Muscle of leg (tissue), 16 donors: ENCODE measurements at places on chromosomes 12 and 14.
A peak's percentile ranks its signal among the peaks of the same experiment; 100 is the strongest.

GRCh38 chr12:124583854-124584253, 16.4 kb upstream of the NCOR2 start:
- DNase-seq, result no peak

DNA sequence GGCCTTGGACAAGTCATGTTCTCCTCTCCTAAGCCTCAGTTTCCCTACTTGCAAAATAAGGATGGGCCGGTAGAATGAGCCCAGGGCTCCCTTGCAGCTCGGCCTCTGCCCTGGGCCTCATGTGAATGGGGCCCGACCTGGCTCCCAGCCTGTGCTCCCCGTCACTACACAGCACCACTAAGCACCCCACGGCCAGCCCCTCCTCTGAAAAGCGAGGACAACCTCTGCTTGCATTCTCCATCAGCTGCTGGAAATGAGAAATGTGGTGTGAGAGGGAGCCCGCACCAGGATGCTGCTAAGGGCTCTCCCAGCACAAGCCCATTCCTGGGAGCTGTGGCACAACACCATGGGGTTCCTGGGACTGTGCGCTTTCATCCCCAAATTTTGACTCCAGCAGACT, 10.2 kb downstream of the SLC25A47 start:
- no peak for DNase-seq

GRCh38 chr12:117214797-117215196, 24.5 kb upstream of the FBXO21 start:
- no peak for DNase-seq

DNA sequence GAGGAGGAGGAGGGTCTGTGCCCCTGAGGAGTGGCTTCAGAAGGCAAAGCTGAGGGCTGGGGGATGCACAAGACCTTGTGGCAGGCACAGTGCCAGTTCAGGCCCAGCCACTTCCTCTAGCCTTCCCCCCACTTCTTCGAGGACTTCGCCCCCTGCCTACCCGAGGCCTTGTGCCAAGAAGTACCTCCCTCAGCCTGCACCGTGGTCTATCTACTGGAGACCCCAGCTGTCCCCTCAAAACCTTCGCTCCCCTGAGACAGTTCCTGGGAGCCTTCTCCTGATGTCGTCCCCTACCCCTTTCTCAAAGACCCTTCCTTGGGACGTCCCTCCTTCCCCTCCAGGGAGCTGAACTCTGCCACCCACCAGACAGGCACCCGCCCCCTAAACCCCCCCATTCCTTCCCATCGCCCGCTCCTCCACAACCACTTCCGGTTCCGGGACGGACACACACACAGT, 604 bp downstream of the ZNF384 start:
- no peak for DNase-seq

GRCh38 chr12:9740106-9740750, 7.3 kb upstream of the CLECL1 start:
- no peak for DNase-seq

GRCh38 chr12:53054112-53054878, 4.4 kb downstream of the TNS2 start:
- peak; percentile 95 for DNase-seq

- DNase-seq, result peak; percentile 58
Measured at GRCh38 chr12:127909041-127909440, 357.9 kb upstream of the TMEM132C start.

- DNase-seq, result no peak
Measured at GRCh38 chr14:90534838-90535555, 138.2 kb downstream of the CALM1 start.

GRCh38 chr12:96457191-96457930, 32.0 kb upstream of the CFAP54 start:
- DNase-seq, result no peak

DNA sequence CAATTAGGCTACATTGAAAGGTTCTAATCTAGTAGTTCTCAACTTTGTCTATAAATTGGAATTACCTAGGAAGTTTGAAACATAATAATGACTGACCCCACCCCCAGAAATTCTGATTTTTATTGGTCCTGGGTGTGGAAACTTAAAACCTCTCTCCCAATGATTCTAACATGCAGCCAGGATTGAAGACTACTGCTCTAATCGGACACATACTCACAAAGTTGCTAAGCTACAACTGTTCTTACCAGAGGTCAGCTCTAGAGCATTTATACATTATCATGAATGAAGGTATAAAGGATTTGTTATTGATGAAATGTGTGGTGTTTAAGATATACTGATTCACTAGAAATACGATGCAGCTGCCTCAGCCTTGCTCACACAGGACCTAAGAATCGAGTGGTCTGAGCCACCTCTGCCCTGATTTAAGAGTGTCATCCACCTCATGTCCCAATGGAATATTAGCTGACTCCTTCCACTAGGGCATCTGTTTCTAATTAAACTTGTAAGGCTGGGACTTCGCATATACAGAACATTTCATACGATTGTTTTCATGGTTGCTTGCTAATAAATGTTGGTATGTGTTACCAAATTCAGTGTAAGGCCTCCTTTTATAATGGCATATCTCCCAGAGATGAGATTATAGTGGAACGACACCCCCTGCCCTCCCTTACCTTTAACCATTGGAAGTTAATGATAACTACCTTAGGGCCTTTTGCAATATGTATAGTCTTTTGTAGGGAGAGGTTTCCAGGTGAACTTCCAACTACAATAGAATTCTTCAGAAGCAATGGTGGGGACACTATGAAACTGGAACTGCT, 410.8 kb upstream of the PDE3A start:
- no peak for DNase-seq

DNA sequence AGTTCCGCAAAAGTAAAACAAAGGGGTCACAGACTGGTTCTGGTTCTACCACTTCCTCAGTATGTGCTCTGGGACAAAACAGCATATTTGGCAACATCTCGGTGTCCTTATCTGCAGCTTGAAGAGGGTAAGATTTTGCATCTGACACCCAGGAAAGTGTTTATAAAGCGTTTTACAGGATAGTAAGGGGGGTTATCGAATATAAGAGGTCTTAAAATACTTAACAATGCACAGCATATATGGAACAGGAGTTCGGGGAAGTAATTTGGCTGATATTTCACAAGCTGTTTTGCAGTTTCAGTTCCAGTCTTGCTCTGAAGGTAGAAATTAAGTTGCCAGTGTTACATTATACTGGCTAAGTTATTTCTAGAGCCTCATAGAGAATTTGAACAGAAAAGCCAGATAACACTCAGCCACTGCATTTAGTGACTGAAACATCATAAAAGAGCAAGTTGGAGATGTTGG, 904 bp upstream of the MAP4K5 start:
- peak; percentile 27 for DNase-seq

GRCh38 chr12:131105736-131106348, 152.1 kb downstream of the ADGRD1 start:
- DNase-seq, result peak; percentile 47

GRCh38 chr12:131845121-131845520, 16.9 kb downstream of the MMP17 start:
- DNase-seq, result no peak

DNA sequence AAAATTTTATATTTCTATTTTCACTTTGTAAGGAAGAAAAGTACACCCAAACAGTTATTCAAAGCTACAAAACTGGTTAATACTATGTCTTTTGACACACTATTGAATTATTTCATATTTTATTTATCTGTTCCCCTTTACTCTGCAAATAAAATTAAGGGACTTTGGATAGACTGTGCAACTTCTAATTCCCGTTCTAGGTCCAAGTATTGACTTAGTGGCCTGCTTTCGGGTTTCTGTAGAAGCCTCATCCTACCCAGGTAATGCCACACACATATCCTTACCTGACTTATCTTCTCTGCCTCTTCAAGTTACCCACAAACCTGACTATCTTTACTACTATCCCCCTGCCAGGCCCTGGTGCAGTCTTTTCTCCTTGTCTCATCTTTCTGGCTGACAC, 156.3 kb upstream of the TMTC2 start:
- no peak for DNase-seq

GRCh38 chr12:113762155-113762881, 203.8 kb downstream of the RBM19 start:
- DNase-seq, result no peak

- DNase-seq, result no peak
Measured at GRCh38 chr12:49619286-49619685, 4.1 kb upstream of the PRPF40B start.

GRCh38 chr14:98802044-98802443, 470.0 kb downstream of the BCL11B start:
- no peak for DNase-seq

- DNase-seq, result peak; percentile 30
Measured at GRCh38 chr14:89315493-89316470, 101.3 kb downstream of the FOXN3 start.

DNA sequence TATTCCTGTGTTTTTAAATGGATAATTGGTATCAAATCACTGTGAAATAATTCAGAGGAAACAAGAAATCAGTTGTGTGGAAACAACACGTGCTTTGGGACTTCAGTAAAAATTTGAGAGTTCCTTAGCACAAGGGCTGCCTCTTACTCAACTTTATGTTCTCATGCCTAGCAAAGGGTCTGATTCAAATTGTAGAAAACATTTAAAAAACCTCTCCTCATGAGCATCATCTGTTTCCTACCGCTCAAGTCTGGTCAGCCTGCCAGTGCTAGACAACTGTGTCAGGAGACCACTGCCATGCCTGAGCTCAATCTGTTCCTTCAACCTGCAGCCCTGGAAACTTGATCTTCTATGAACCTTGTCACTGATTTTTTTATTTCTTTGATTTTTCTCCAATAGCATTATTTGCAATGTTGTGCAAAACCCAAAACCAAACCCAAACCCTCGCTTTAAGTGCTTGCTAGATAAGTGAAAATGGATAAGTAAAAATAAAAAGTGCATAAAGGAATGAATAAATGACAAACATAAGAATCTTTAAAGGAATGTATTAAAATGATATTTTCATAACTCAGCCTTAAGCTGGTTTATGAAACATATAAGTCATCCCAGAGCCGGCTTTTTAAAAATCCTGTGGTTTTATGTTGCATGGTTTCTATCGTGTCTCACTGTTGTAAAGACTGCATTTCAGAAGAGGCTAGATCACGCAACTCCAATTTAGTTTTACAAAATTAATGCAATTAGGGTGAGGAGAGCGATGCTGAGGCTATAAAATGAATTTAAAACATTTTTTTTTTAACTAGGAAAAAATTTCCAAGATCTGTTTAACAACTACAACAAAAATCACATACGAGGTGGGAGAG, 361.2 kb upstream of the PDE3A start:
- no peak for DNase-seq

GRCh38 chr14:102325791-102326345, 6.3 kb downstream of the ZNF839 start:
- DNase-seq, result no peak

DNA sequence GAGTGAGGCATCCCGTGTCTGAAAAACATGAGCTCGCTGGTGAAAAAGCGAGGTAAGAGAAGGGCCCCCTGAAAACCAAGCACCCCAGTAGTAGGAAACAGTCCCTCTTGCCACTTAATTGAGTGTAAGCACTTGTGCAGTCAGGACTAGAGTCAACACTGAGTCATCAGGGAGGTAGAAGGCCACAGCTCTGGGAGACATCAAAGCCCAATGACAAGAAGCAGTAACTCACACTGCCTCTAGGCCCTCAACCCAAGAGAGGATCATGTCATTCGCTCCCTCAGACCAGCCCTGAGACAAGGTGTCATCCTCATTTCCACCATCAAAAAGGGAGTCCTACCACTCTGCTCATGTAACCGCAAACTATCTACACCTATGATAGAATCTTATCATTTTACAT, 17.8 kb downstream of the POMT2 start:
- no peak for DNase-seq

- DNase-seq, result peak; percentile 31
Measured at GRCh38 chr12:774051-774614, 21.8 kb downstream of the WNK1 start.

DNA sequence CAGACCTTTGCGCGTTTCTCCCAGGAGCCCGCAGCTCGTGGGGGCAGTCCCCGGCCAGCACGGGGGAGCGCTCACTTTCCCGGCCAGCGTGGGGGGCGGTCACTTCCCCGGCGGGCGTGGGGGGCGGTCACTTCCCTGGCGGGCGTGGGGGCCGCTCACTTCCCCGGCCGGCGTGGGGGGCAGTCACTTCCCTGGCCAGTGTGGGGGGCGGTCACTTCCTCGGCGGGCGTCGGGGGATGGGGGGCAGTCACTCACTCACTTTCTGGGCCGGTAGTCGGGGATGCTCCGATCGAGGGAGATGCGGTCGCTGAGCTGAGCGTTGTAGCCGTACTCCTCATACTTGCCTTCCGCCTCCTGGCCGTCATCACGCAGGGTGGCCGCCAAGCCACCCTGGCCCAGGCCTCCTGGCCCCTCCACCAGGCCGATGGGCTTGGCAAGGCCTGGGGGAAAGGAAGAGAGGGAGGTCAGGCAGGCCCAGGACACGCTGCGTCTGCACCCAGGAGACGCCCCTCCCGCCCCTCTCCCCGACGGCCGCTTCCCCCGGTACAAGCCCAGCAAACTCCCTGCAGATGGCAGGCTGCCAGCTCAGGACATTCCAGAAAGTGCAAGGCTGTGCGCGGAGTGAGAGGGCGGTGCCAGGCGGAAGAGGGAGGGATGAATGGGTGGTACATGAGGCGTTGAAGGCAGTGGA, 43.3 kb downstream of the GALNT9 start:
- peak; percentile 82 for DNase-seq

GRCh38 chr12:115387467-115387901, 703.5 kb upstream of the TBX3 start:
- no peak for DNase-seq

- DNase-seq, result no peak
Measured at GRCh38 chr12:113231235-113232088, 10.2 kb downstream of the TPCN1 start.

GRCh38 chr12:117334051-117334450, 27.4 kb downstream of the NOS1 start:
- DNase-seq, result peak; percentile 73

DNA sequence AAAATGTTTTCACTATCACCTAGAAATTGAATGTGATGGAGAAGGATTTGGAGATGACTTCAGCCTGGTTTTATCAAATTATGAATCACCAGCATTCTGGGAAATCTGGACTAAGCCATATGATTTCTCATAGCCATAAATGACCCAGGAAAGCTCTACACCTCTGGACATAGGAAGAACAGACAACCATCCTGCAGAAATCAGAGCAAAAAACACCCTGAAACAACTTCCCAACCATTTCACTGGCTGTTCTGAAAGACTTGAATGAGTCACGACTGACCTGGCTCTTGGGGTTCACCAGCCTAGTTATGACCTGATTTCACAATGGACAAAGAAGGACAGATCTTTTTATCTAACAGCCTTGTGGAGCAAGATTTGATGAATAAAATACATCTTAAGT, 123.8 kb downstream of the KCNH5 start:
- DNase-seq, result no peak

- DNase-seq, result peak; percentile 87
Measured at GRCh38 chr14:74552623-74553022, 59.1 kb downstream of the ISCA2 start.

- peak; percentile 73 for DNase-seq
Measured at GRCh38 chr14:50954811-50955372, 10.6 kb upstream of the PYGL start.

DNA sequence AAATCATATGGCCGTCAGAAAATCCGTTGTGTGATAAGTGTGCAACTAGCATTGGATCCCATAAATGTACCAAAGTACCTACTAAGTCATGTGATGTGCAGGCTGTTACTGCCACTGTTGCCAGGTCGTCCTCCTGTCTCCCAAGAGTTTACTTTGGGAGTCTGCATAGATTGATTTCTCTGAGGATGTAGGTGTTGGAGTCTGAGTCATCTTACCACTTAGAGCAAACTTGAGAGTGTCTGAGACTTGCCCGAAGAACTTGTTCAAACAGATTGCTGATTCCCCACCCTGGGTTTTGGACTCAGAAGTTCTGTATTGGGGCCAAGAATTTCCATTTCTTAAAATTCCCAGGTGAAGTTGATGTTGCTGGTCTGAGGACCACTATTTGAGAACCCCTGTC, 11.4 kb downstream of the TMX1 start:
- no peak for DNase-seq
